ENCODE measurements at places on chromosomes 7 and 10.

DNA sequence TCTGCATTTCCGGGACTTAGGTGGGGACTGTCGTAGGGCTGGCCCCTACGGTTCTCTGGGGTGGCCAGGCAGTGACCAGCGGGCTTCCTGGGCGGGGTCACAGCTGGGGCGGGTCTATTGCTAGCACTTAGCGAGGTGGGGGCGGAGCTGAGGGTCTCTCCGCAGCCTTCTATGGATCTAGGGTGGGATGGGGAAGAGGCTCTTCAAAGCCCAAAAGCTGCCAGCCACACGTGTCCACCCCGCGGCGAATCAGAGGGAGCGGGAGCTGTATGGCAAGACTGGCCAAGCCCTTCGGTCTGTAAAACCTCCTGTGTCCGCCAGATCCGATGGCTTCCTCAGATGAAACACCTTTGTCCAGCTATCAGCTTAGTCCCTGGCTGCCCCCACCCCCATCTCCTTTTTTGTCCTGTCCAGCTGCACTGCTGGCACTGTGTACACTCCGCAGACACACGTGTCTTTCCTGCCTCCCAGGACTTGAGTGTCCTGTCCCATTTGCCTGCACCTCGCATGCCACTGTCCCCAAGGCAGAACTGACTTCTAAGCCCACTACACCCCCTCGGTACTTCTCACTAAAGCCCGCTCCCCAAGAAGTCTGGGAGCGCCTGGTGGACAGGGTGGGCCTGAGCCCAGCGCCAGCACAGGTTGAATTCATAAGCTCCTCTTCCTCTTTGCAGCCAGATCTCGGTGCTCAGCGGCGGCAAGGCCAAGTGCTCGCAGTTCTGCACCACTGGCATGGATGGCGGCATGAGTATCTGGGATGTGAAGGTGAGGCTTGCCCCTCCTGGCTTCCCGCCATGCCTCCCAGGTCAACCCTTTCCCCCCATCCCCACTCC, 14.8 kb downstream of the PDAP1 start:
- DNase-seq = no peak

DNA sequence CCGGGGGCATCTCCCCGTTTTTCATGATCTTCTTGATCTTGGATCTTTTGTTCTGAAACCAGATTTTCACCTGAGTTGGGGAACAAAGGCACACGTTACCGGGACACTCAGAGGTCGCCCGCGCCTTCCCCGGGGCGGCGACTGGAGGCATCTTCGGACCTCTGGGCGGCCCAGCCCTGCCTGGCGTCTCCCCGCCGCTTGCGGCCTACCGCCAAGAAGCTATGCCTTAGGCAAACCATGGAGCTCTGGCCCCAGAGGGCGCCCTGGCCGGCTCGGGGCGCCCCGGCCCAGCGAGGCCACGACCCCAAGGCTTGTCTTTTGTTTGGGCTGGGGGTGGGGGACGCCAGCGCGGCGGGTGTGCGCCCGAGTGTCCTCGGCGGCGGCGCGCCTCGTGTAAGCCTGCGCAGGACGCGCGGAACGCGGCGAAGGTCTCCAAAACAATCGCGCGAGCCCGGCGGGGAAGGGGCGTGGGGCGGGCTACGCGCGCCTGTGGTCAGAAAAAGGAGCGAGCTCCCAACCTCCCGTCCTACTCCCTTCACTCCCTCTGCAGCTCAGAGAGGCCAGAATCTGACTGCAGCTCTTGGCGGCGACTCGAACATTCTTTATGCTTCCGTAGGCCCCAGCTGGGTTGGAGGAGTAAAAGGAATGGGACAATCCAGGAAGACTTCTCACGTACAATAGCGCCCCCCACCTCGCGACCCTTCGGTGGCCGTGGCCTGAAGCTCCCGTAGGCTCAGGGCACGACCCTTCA, 3.5 kb downstream of the DLX5 start:
- DNase-seq = no peak

- no peak for DNase-seq
These were observed 106.8 kb upstream of the PDCD4 start for GRCh38 chr10:110764793-110765512.

DNA sequence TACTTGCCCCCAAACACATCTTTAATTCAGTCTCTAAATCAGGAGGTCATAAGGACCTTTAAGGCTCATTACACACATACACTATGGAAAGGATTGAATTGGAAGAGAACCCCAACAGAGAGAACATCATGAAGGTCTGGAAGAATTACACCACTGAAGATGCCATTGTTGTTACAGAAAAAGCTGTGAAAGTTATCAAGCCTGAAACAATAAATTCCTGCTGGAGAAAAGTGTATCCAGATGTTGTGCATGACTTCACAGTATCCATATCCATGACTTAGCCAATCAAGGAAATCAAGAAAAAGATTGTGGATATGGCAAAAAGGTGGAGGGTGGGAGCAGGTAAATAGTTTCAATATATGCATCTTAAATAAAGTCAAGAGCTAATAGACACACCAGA, 13.7 kb downstream of the LIPA start:
- DNase-seq = no peak

DNA sequence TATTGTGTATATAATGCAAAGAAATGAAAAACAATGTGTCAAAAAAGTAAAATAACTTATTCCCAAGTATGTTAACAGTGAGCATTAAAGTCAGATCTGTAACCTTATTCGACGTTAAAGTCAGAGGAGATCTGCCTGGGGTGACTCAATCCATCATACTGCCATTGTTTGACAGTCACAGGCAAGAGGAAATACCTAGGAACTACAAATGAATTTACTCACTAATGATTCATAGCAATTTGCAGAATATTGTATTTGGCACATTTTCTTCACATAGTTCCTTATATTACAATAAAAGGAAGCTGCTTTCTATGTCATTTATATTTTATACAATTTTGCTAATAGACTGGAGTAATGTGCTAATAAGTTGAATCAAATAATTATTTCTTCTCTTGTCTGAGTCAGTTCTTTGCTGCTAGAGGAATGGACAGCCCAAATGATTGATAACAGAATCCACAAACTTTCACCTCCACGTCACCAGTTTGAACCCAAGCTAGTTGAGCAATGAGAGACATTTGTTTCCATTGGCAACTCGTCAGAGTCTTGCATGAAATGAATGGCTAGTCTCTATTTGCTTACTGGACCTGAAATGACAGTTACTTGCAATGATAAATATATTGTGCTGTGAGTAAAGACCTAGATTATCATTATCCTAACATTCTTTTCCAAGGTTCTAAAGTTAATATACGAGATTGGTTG, 48.5 kb upstream of the TMEM106B start:
- DNase-seq = no peak

DNA sequence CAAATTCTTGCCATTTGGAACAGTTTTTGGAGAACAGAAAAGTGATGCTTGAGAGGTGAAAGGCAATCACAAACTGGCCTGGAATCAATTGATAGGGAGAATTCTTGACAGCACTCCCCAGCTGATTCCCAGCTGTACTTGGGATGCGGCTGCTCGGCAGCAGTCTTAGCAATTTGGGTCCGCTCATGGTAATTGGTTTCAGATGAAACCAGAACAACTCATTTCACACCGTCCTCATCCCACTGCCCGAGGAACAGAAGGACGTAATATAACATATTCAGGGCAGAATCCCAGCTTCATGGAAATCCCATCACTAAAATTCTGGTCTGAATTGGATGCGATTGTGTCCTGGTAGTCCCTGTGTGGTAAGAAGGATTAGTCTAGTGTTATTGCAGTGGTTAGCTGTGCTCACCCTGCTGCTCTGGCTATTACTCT, 223.3 kb upstream of the FERD3L start:
- no peak for DNase-seq

DNA sequence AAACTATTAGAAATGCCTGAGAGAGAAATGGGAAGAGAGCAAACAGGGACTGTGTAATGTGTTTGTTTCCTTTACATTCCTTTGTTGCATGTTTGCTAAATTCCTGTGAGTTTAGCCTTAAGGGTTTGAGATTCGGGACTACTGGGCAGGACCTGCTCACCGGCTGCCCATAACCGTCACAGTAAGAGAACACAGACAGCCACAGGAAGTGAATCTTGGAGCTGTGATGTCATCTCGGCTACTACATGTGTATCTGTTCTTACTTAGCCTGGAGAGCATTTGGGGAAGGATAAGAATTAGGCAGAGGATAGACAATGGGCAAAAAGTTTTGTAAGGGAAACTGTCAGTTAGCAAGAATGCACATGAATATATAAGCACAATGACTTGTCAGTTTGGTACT, 485.1 kb upstream of the KLF6 start:
- DNase-seq = no peak

- DNase-seq = no peak
These were observed 27.6 kb upstream of the LAMB1 start for GRCh38 chr7:108030516-108030915.

GRCh38 chr7:116575853-116576252, 51.0 kb downstream of the CAV1 start:
- DNase-seq = no peak

Measured in activated CD8-positive, alpha-beta memory T cell treated with anti-CD3 and anti-CD28 coated beads for 1 hour (primary cell).